ENCODE measurements at places on chromosomes 6 and 20. TPM values are rescaled to one million over a fixed set of nuclear protein-coding genes. Genes with fewer than 3 reads are reported as not detected.

GRCh38 chr6:133724726-133725125 lies 164.2 kb upstream of the TCF21 start:
- no peaks in the 10 kb centered on the region for H3K27me3 ChIP-seq
- no peak overlapping the region for H3K27ac ChIP-seq
- H3K4me3 ChIP-seq = no peak overlapping the region
- no peaks in the 10 kb centered on the region for H3K36me3 ChIP-seq

DNA sequence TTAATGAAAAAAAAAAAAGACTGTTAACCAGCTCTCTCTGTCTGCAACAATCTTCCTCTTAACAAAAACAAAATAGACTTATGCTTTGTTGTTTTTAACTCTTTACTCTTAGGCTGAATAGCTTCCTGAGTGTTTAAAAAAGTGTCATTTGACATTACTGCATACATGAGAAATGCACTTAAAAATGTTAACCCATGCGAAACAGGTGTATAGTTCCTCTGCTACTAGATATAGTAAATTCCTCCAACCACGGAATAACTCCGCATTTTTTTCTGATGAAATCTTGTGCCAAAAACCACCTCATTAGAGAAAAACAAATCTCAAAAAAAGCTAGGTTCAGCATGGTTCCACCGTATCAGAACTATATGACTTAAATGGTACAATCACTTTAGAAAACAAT lies 426.0 kb downstream of the ADGRB3 start:
- H3K27ac ChIP-seq = no peak overlapping the region
- H3K27me3 ChIP-seq = no peaks in the 10 kb centered on the region
- no peaks in the 10 kb centered on the region for H3K36me3 ChIP-seq
- H3K4me3 ChIP-seq = no peak overlapping the region

DNA sequence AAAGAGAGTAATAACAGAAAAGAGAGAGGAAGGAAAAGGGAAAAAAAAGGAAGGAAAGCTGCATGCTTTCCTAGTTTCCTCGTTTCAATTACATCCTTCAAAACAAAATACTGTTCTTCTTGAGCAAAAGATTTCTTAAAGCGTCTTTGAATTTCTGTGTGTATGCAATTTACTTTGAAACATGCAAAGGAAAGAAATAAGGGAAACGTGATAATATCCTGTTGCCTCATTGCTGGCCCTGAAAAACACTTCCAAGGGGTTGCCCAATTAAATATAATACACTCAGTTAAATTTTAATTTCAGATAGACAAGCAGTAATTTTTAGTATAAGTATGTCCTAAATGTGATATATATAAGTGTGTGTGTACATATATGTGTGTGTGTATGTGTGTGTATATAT lies 51.2 kb upstream of the TPD52L1 start:
- DNase-seq = no peak
- H3K36me3 ChIP-seq = no peaks in the 10 kb centered on the region
- peaks cover 12% of the 10 kb centered on the region for H3K4me1 ChIP-seq
- H3K27me3 ChIP-seq = no peaks in the 10 kb centered on the region

- H3K27ac ChIP-seq = no peak overlapping the region
- no peaks in the 10 kb centered on the region for H3K27me3 ChIP-seq
- H3K4me3 ChIP-seq = no peak overlapping the region
- H3K4me1 ChIP-seq = no peaks in the 10 kb centered on the region
- H3K36me3 ChIP-seq = no peaks in the 10 kb centered on the region
Measured at GRCh38 chr6:152588456-152588855, 48.7 kb downstream of the SYNE1 start.

GRCh38 chr6:72787391-72788031 lies 165.6 kb downstream of the KCNQ5 start:
- DNase-seq = no peak
- no peaks in the 10 kb centered on the region for H3K27me3 ChIP-seq
- peaks cover 4% of the 10 kb centered on the region for H3K4me1 ChIP-seq
- H3K36me3 ChIP-seq = no peaks in the 10 kb centered on the region
- no peak overlapping the region for H3K4me3 ChIP-seq

DNA sequence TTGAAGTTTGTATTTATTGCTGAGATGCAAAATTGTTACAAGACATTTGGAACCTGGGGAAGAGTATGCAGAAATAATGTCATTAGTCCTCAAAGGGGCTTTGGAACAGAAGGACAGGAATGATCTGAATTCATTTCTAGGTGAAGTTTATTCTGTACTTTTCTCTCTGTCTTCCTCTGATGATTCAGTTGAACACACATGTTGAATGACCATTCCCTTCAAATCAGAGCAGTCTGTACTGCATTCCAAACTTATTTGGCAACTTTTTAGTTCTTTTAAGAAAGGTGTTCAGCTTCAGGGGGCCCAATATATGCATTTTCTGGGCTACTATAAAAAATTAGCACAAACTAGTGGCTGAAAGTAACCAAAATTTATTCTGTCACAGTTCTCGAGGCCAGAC lies 213.9 kb upstream of the LAMP5 start:
- no peaks in the 10 kb centered on the region for H3K4me1 ChIP-seq
- no peak overlapping the region for H3K27ac ChIP-seq
- no peak overlapping the region for H3K4me3 ChIP-seq

DNA sequence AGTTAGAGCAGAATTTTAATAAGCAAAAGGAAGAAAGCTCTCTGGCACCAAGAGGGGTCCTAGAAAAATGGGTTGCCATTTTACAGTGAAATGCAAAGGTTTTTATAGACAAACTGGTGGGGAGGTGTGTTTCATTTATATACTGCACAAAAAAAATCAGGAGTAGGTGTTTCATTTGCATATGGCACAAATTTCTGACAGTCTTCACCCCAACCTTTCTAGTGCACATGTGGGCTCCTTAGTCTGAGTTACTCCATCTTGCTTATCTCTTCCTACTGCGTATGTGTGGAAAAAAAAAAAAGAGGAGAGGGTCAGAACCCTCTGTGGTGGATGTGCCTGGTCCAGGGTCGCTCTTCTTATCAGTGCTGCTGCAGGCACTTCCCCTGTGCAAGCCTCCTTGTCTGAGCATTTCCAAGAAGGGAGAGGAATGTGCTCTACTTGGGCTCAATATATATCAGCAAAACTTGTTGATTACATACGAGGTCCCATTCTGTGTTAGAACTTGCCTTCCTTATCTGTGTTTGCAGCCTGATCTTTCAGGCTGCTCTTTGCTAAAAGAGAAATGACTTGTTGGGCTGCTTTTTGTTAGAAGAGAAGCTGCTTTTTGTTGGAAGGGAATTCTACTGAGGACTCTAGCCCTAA lies 59.0 kb upstream of the MRAP2 start:
- no peak for DNase-seq
- H3K4me3 ChIP-seq = no peak overlapping the region
- peaks cover 11% of the 10 kb centered on the region for H3K36me3 ChIP-seq
- no peaks in the 10 kb centered on the region for H3K27me3 ChIP-seq

- H3K27me3 ChIP-seq = no peaks in the 10 kb centered on the region
- no peak overlapping the region for H3K27ac ChIP-seq
- no peak overlapping the region for H3K4me3 ChIP-seq
- H3K4me1 ChIP-seq = peaks cover 7% of the 10 kb centered on the region
- no peaks in the 10 kb centered on the region for H3K36me3 ChIP-seq
Measured at GRCh38 chr6:34486106-34486740, 20.3 kb downstream of the PACSIN1 start.

DNA sequence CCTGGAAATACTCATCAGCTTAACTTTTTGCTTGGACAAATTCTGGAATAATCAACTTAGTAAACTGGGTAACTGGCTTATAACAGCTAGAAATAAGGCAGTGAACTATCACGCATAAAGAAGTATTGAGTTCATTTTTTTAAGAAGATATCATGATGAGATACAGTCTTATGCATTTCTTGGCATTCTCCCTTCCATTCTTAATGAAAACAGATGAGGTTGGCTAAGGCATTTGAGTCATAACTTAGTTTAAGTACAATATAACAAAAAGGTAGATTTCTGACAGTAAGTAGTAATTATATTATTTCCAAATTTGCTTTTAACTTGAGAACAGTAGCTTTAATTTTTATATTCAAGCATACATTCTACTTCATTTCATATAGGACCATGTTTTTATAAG lies 56.1 kb downstream of the SAMD5 start:
- H3K4me1 ChIP-seq = no peaks in the 10 kb centered on the region
- no peaks in the 10 kb centered on the region for H3K36me3 ChIP-seq
- H3K27ac ChIP-seq = no peak overlapping the region
- H3K4me3 ChIP-seq = no peak overlapping the region
- DNase-seq = no peak

DNA sequence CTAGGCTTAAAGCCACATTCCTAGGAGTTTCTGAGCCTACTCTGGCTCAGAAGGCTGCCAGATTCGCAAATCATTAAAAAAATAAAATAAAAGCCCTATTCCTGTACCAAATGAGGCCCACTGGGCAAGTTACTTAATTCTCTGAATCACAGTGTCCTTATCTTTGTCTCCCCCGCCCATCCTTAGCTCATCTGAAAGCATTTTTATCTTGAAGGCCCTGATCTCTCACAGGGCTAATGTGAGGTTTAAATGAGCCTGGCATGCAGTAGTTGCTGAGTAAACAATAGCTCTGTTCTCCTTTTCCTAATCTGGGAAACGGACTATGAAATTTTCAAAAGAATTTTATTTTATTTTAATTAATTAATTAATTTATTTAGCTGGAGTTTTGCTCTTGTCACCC lies 2.1 kb upstream of the ZBTB12 start:
- peaks cover 4% of the 10 kb centered on the region for H3K36me3 ChIP-seq
- no peak overlapping the region for H3K4me3 ChIP-seq
- no peak for DNase-seq

- no peaks in the 10 kb centered on the region for H3K36me3 ChIP-seq
- no peaks in the 10 kb centered on the region for H3K4me1 ChIP-seq
- H3K27me3 ChIP-seq = no peaks in the 10 kb centered on the region
- DNase-seq = no peak
Measured at GRCh38 chr6:41813469-41813868, 26.0 kb downstream of the TOMM6 start.

GRCh38 chr20:53623134-53623453 lies 29.5 kb upstream of the ZNF217 start:
- H3K4me1 ChIP-seq = peaks cover 4% of the 10 kb centered on the region
- peak overlapping the region; percentile 63 for H3K27ac ChIP-seq
- H3K27me3 ChIP-seq = no peaks in the 10 kb centered on the region
- H3K36me3 ChIP-seq = no peaks in the 10 kb centered on the region
- DNase-seq = no peak

DNA sequence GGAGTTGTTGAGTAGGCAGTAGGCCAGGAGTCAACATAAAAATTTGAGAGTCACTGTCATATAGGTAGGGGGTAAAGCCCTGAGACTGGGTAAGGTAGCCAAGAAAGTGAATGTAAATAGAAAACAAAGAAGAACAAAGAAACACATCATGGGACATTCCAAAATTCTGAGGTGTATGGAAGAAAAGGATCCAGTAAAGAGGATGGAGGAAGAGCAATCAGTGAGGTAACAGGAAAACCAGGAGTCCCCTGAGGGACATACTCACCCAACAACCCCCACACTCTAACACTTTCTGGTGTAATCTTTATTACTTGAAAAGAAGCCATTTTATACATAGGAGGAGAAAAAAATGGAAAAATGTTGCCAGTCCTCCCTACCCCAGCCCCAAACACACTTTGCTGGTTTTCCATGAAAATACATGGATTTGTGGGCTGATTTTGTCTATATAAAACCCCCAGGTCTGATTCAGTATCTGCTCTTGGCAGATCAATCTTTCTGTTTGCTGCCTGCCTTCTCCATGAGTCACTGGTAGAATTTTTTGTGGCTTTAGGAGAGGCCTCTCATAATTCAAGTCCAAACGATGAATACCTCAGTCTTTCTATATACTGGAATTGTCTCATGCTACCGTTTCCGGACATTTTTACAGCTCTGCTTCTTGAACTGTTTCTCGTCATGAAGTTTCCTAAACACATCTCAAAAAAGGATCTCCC lies 271.4 kb upstream of the MAN1A1 start:
- no peak overlapping the region for H3K27ac ChIP-seq
- H3K4me3 ChIP-seq = no peak overlapping the region
- DNase-seq = no peak
- no peaks in the 10 kb centered on the region for H3K36me3 ChIP-seq

Gene AKAP12
- total RNA-seq = 79.2 TPM

Gene GABRR1
- total RNA-seq = 0.17 TPM

Gene KCNQ2
- 88.6 TPM for total RNA-seq

Gene UNC5CL
- 1.3 TPM for total RNA-seq

Measured in H1 (cell line).